ENCODE measurements at places on chromosomes 1 and 21.
A peak's percentile ranks its signal among the peaks of the same experiment; 100 is the strongest.

GRCh38 chr1:4379451-4380175 is 274.8 kb upstream of the AJAP1 start:
- no peak for DNase-seq

GRCh38 chr1:62937634-62938296 is 153.8 kb downstream of the ATG4C start:
- DNase-seq = no peak

DNA sequence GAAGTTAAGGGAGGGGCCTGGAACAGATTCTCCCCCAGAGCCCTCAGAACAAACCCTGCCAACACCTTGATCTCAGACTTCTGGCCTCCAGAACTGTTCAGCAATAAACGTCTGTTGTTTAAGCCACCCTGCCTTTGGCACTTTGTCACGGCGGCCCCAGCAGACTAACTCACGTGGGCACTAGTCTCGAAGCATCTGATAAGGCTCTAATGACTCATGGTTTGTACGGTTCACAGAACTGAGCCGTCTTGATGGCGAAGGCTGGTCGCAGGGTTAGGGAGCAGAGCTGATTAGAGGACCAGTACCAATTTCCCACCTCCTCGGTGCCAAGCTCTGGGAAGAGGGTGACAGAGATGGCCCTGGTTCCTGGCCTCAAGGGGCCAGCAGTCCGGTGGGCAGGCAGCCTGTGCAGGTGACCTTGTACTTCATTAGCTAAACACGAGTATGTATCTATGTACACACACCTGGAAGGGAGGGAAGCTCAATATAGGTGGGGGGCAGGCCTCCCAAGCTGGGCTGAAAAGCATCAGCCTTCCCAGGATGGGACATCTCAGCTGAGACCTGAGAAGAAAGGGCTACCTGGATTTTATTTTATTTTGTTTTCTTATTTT is 112.8 kb downstream of the MRPS6 start:
- DNase-seq = no peak

DNA sequence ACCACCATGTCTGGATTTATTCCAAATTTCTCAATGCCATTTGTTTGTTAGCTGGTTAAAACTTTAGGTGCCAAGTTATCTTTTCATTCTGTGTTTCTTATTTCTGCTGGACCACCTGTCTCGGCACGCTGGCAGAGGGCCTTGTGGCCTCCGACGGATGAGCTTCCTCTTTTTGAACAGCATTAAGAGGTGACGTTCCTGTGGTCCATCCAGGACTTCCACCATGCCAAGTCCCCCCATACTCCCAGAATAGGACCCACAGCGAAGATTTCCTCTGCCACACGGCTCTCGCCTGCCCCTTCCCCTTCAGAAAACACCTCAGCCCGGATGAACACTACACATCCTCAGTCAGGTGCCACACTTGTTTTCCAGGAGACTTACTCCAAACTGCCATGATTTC is 73.8 kb downstream of the NTPCR start:
- no peak for DNase-seq

GRCh38 chr1:36941316-36941978 is 92.9 kb downstream of the GRIK3 start:
- DNase-seq = no peak

DNA sequence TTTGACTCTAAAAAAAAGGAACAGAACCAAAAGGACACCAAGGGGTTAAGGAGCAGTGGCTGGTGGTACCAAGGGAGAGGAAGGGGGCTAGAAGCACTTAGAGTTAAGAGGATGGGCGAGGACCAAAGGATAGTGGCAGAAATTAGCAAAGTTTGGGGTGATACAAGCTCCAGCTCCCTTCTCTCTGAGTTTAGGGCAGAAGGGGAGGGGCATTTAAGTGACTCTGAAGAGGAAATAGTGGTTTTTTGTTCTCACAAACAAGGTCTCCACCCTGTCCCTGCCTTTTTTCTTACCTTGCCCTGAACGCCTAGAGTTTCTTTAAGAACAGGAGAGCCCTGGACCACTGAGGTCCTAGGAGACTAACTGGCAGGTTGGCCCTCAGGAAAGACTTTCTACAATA is 3.3 kb downstream of the CDC42SE1 start:
- DNase-seq = no peak

GRCh38 chr1:181317261-181317930 is 165.9 kb upstream of the CACNA1E start:
- DNase-seq = no peak

- no peak for DNase-seq
These were observed 103.4 kb downstream of the CLEC20A start for GRCh38 chr1:178393370-178393769.

- no peak for DNase-seq
These were observed 1.9 kb downstream of the ELAVL4 start for GRCh38 chr1:50110656-50111055.

- DNase-seq = no peak
These were observed 18.2 kb downstream of the DNAJC11 start for GRCh38 chr1:6683434-6683833.

DNA sequence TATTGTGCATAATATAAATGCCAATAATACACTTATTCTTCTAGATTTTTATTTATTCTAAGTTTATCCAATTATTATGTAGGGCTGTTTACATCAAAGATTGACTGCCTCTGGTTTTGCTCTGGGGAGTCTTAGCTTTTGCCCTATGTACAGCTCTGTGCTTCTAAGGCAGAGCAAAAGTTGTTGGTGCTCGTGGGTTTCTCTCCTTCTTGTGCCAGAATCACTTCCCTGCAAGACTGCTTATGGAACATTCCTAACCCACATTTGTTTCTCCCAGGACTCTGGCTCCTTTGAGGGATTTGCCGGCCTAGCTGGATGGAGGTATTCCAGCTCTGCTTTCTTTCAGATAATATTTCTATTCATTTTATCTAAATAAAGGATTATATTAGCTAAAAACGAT is 849.1 kb downstream of the USP25 start:
- no peak for DNase-seq

- DNase-seq = no peak
These were observed 173.9 kb upstream of the IVNS1ABP start for GRCh38 chr1:185490924-185491323.

DNA sequence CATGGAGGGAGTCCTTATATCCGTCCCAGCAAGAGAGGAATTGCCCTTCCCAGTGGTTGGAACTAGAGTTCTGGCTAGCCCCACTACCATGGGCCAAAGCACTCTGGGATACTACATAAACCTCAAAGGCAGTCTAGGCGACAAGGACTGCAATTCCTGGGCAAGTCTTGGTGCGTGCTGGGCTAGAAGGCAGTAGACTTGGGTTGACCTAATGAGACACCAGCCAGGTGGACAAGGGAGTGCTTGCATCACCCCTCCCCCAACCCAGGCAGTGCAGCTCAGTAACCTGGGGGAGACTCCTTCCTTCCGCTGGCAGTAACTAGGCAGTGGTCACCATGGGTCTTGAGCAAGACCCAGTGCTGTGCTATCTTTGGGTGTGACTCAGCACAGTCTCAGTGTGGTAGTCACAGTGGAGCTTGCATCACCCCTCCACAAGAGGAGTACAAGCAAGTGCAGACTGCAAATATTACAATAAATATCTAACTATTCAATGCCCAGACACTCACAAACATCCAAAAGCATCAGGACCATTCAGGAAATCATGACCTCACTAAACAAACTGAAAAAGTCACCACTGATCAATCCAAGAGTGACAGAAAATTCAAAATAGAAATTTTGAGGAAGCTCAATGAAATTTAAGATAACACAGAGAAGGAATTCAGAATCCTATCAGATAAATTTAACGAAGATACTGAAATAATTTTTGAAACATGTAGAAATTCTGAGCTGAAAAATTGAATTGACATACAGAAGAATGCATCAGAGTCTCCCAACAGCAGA is 84.7 kb upstream of the LYPLAL1 start:
- DNase-seq = peak; percentile 68

DNA sequence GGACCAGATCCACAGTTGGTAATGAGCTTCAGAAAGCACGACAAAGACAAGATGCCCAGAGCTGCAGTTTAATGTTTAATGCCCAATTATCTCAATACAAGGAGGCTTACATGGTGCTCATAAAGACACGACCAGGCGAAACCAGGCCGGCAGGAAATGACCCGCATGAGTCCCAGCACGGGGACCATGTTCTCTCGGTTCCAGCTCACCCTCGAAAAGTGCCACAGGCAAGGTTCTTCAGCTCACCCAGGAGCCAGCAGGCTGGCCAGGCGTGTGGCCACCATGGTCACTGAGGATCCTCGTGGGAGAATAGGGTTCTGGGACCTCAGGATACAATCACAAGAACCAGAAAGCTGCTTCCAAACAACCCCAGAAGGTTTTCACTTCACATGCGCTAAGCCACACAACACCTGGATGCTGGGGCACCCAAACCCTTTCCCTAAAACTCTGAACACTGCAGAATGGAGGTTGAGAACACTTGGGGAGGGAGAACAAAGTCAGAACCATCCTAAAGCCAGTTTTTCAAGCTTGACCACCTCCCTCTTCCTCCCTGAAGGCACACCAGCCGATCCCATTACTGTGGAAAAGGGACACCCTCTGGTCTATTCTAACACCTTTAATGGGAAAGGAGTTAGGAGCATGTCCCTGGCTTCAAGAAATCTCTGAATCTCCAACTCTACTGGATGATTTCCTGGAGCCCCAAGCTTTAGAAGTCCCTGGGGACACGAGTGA is 22.6 kb upstream of the ASAP3 start:
- DNase-seq = no peak

DNA sequence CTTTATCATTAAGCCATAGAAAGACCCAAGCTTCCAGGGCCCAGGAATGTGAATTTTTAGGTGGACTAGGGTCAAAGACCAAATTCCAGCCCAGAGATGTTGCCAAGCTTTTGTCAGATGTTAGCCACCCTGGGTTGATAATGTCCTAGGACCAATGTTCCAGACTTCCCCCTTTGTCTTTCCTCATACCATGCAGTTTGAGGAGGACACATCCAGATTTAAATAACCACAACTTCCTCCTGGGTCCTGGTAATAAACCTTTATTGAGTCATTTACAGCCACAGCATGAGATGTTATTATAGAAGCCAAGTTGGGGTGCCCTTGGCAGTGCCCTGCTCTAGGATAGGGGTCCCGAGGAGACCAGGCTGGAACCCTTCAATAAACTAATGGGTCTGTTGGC is 5.9 kb downstream of the TNR start:
- no peak for DNase-seq

DNA sequence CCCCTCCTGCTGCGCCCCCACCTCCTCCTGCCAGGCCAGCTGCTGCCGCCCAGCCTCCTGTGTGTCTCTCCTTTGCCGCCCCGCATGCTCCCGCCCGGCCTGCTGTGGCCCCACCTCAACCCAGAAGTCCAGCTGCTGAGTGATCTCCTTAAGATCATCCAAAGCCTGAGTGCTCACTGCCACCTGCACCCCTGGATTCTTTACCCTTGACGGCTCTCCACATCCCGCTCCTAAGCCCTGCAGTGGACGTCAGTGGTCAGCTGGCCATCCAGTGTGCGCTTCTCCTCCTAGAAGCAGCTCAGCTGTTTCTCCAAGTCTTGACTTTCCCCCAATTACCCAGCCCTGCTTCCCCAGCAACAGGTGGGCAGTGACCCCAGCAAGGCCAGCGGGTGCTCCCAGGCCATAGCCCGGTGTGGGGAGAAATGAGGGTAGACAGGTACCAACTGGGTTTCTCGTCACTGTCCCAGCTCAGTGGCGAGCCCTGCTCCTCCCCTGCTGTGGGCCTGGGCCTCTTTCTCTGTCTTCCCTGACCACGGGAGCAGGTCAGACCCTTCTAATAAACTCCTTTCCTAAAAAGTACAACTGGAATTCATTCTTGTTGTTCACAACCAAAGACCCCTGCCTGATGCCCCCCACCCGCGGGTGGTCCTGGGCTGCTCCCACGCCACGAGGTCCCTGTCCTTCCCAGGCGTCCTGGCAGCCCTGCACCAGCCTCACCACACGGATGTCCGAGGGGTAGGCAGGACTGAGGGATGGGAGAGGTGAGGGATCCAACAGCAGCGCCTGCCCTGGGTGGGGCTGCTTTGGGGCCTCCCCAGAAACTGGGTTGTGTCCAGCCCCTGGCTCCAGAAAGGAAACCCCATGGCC is 1.4 kb downstream of the KRTAP10-7 start:
- no peak for DNase-seq

DNA sequence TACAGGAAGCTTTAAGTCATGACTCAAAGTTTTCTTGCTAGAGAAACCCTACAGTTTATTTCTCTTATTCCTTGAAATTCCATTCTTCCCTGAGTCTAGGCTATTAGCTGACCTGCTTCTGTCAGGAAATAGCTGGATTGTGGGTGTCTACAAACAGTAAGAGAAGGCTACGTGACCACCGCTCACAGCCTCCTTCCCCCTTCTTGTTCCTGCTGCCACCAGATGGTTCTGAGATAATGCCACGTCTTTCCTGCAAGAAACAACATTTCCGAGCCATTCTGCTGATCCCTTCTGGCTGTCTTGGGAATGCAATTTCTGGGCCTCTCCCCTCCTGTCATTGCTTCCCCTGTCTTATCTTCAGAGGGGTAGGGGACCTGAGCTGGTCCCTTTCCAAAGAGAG is 128.9 kb upstream of the SGIP1 start:
- DNase-seq = no peak

DNA sequence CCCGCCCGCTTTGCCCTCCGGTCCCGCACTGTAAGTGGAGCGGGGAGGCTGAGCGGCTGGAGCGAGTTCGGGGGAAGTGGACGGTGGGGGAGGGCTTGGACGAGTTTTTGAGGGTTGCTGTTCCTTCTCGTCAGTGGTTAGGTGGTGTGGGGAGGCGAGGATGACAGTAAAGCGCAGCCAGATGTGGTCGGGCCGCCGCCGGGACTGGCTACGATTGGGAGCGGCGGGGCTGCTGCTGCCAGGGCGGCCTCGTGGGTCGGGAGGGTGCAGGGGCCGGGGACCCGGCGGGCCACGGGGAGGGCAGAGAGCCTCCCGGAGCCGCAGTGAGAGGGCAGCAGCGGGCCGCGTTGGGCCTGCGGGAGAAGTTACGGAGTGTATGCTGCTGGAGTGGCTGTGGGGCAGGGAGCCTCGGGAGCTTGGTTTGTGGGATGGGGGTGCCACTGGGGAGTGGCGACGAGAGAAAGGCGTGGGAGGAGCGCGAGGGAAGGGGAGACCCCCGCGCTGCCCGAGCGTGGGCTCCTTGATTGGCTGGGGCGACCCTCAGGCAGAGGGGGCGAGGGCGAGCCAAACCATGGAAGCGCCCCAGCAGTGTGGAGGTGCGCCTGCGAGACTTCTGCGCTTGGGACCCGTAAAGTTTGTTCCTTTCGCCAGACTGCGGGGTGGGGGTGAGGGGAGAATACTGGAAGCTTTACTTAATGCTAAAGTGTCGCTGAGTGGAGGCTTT is 2.1 kb downstream of the ADGRL2 start:
- DNase-seq = no peak

DNA sequence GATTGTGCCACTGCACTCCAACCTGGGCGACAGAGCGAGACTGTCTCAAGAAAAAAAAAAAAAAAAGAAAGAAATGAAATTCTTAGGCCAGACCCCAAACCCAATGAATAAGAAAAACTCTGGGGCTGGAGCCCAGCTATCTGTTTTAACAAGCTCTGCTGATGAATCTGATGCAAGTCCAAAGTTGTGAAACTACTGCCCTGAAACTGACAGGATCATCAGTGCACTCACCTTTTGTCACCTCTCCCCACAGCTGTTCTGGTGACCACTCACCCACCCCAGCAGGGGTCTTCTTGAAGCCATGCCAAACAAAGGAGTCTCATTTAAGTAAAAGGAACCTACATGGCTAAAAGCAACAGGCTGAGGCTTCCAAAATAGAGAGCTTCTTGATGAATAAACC is 8.4 kb downstream of the PABPC4 start:
- DNase-seq = no peak

Measured in keratinocyte (primary cell).